ENCODE measurements at places on chromosomes 2 and 18.

- DNase-seq: peak; percentile 52
These were observed 491 bp downstream of the RTN4 start for GRCh38 chr2:55049821-55050099.

GRCh38 chr18:68017385-68017784, 500.9 kb upstream of the DSEL start:
- no peak for DNase-seq

- DNase-seq: no peak
These were observed 165.5 kb upstream of the ACVR2A start for GRCh38 chr2:147679191-147679954.

DNA sequence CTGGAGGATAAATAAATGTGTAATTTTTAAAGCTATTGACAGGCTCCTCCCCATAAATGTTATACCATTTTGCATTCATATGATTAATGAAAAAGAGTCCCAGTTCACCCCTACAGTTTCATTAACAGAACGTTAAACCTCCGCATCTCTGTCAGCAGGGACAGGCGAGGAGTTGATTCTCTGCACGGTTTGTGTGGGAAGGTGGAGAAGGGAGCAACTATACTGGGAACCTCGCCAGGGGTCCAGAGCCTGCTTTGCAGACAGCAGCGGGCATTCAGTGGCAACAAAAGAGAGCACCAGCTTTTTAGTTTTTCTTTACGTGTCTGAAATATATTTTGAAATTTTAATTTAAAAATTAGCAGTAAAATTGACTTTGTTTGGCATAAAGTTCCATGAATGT, 101.4 kb downstream of the FARSB start:
- no peak for DNase-seq

Measured in left lobe of liver (tissue), 2 donors.